Activated T-helper 1 cell treated with anti-CD3 and anti-CD28 coated beads, Interleukin-12 subunit alpha, Interleukin-12 subunit beta, Interleukin-2, Interleukin-4 antibody, amounts not matched to agents 30 ng/mL and 10 ng/mL and 1 ng/mL, durations not matched to agents 14 hours and 24 hours and 36 hours (primary cell): ENCODE measurements at places on chromosomes 12 and 14. TPM values are rescaled to one million over a fixed set of nuclear protein-coding genes. Genes with fewer than 3 reads are reported as not detected.

GRCh38 chr14:96109596-96110355 is 70.6 kb downstream of the C14orf132 start:
- no peak for DNase-seq

- no peak for DNase-seq
These were observed 47.5 kb upstream of the SMCO2 start for GRCh38 chr12:27399074-27399473.

GRCh38 chr12:47939009-47939601 is 24.3 kb upstream of the TMEM106C start:
- DNase-seq, result no peak

DNA sequence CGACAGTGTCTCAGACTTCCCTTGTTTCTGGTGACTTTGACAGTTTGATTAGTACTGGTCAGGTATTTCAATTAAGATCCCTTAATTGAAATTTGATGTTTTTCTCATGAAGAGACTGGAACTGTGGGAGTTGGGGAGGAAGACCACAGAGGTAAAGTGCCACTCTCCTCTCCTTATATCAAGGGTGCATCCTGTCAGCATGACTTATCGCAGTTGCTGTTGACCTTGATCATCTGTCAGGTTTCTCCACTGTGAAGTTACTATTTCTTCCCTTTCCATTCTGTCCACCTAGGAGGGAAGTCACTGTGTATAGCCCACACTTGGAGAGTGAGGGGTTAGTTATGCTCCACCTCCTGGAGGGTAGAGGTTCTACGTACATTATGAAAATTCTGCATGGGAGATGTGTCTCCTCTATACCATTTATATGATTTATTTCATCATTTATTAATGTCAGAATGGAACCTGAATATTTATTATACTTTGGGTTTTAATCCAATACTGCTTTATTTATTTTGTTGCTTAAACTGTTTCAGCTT is 40.3 kb upstream of the SMOC1 start:
- no peak for DNase-seq

GRCh38 chr14:77529963-77530362 is 31.3 kb upstream of the ISM2 start:
- DNase-seq, result no peak

GRCh38 chr12:126342866-126343265 is 1277.6 kb downstream of the AACS start:
- no peak for DNase-seq

DNA sequence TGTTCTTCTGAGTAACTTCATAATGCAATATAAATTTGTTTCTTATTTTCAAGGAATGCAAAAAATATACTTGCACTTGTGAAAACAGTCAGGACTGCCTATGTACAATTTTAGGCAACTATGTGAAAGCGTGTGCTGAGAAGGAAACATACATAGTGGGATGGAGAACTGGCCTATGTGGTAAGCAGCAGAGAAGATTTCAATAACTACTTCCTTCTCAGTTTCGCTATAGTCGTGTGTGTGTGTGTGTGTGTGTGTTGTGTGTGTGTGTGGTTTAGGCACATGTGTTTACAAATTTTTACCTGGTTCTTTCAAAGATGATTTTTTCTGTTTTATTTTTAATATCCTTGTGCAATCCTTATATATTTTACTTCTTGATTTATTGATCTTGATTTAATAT is 211.8 kb downstream of the LRRK2 start:
- DNase-seq, result no peak

GRCh38 chr12:85016413-85016812 is 19.7 kb downstream of the TSPAN19 start:
- DNase-seq, result no peak

DNA sequence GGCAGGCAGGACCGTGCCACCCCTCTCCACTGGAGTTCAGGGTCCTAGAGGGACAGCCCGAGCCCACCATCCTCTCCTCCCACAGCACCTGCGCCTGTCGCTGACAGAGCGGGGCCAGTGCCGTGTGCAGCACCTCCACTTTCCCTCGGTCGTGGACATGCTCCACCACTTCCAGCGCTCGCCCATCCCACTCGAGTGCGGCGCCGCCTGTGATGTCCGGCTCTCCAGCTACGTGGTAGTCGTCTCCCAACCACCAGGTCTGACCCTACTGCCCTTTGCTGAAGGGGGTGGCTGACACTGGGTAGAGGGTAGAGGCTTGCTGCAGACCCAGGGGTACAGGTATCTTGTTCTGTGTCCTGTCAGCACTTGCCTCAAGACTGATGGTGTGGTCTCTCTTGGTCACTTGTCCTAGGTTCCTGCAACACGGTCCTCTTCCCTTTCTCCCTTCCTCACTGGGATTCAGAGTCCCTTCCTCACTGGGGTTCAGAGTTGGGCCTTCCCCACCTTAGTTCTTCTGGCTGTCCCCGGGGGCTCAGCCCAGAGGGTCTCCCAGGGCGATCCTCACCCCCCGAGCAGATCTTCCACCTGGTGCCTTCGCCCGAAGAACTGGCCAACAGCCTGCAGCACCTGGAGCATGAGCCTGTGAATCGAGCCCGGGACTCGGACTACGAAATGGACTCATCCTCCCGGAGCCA is 42.0 kb downstream of the SH2B3 start:
- no peak for DNase-seq

DNA sequence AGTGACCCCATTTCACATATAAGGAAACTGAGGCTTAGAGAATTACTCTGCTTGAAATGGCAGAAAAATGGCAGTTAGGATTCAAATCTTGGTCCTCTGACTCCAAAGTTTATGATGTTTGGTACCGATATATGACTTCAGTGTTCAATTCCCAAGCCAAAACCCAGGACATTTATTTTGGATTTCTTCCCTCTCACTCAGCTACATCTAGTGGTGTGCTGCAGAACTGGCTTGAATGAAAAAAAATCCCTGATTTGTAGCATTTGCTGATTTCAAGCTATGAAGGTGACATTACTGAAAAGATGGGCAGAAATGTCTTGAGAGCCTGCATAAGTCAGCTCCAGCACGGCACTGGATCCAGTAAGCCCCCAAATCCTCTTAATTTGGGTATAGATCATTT is 106.4 kb downstream of the EFCAB11 start:
- DNase-seq, result no peak

DNA sequence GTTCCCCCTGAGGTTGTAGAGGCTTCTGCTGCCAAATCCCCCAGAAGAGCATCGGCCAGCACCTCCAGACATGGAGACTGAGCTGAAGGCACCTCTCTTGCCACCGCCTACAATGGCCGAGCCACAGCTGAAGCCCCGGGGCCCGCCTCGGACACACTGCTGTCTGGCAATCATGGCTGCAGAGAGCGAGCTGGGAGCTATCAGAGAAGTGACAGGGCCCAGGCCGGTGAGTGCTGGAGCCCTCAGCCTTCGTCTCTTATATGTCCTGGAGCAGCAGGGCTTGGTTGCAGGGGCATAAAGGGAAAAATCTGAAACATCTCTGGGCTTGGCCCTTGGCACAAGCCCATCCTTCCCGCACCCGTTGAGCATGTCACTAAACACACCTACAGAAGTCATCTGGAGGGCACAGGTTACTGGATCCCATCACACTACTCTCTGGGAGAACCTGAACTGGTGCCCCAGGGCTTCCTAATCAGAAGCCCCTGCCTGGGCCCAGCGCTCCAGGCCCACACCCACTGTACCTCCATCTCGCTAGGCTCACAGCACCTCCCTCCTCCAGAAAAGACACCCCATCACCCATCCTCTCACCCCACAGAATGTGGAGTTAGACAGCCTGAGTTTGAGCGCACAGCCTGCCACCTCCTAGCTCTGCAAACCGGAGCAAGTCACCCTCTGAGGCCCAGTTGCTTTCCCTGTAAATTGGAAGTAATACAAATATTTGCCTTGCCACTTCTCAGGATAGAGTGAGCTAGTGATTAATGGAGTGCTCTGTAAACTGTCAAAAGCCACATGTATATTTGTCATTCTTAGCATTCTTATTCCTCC is at the start of gene KRT4:
TSS of gene KRT4 (minus strand) at position 232 of the 825 bp plus-strand sequence. CDS start at position 174, 58 bp downstream.
- no peak for DNase-seq

DNA sequence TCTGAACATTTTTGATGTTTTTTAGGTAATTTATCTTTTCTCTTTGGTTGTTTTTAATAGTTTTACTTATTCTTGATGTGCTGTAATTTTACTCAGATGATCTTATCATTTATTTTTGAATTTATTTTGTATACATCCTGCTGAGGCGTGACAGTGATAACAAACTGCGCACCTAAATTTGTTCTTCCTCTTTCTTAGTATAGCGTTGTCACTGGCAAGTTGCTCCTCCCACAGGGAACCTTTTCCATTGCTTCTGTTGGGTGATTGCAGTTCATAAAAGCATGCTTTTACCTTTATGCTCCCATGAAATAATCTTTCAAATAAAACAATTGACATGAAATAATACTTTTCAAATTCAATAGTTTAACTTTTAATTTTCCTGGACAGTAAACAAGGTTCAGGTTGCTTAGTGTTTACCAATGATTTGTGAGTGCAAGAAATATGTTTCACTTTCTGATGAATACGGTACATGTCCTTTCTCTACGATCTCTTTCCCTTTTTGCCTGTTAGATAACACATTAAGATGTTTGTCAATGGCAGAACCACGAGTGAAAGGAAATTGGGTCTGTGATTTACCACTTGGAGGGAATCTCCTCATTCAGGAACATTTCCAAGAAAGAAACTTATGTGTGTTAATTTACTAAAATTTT is 223.3 kb downstream of the CCDC91 start:
- DNase-seq, result no peak

DNA sequence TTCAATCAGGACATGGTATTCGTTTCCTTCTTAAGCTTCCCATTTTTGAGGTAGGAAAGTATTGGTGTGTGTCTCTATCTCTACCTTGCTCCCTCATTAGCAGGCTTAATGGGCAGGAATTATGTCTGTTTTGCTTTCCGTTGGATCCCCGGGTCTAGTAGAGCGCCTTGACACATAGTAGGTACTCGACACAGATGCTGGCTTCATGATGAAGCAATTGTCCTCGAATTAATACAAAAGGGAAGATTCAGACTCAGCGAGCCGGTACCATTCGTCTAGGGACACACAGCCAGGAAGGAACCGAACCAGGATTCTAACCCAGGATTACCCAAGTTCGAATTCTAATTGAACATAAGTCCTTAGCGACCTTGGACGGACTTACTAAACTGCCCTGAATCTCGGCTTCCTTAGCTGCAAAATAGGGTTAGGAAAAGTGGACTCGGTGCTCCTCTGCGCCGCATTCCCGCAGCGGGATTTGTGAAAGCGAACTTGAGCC is 496 bp upstream of the ISCU start:
- no peak for DNase-seq

GRCh38 chr12:32296567-32296966 is 102.8 kb upstream of the FGD4 start:
- DNase-seq, result no peak

- no peak for DNase-seq
These were observed 14.9 kb upstream of the CCER1 start for GRCh38 chr12:90969851-90970250.

DNA sequence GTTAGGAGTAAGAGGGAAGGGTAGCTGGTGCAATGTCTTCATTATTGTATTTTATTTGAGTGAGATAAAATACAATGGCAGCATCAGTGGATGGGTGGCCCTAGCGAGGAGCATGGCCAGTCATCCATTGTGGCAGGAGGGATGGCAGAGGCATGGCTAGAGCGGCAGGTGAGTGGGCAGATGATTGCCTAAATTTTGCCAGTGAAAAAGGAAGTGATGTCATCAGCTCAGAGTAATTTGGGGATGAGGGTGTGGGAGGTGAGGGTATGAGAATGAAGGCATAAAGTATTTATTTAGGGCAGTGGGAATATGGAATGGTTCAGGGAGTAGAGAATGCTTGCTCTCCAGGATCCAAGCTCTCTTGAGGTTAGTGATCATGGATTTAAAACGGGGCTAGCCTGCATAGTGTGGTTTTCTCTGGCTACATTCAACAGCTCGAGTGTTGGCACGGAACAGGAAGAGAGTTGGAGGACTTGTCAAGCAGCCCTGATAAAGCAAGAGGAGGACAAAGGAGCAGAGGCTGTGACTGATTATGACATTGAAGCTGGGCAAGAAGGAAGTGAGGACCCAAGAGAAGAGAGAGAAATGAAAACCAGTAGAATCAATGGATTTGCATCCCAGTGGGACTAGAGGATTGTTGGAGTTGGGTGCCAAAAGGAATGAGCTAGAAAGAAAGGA is 18.7 kb upstream of the SERPINA6 start:
- DNase-seq, result no peak

DNA sequence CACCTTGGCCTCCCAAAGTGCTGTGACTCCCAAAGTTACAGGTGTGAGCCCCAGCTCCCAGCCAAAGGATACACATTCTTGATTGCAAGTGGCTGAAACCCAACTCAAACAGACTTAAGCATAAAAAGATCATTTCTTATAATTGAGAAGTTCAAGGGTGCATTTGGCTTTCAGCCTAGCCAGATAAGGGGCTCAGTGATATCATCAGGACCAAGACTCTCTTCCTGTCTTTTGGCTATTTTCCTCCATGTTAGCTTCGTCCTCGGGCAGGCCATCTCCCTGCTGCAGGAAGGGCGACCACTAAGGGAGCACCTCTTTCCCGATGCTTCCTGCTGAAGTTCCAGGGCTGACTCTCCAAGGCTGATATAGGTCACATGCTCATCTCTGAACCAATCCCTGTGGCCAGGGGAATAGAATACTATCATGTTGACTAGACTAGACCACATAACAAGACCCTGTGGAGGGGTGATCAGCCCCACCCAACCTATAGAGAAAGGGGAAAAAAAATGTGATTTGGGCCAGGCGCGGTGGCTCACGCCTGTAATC is 9.8 kb upstream of the KRT8 start:
- DNase-seq, result no peak

GRCh38 chr12:124567673-124568373 is 411 bp upstream of the NCOR2 start:
- DNase-seq, result peak; percentile 82

GRCh38 chr12:27922531-27923139 is 49.9 kb downstream of the PTHLH start:
- no peak for DNase-seq

DNA sequence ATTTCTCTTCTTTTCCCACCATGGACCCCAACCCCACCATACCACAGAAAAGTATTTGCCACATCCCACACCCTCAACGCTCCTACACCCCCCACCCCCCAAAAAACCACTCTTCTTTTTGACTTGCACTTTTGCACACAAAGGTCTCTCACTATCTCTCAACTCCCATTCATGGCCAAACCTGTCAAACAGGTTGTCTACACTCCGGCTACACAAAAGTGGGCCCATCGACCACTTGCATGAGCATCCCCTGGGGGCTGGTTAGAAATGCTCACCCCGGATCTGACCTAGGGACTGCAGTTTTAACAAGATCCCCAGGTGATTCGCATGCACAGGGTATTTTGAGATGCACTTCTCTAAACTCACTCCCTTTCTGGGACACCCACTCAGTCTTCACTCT is 248.2 kb downstream of the DPF3 start:
- no peak for DNase-seq

Gene SLC16A7
- total RNA-seq, result 38.7 and 40.0 TPM in 2 replicates

Gene NKX2-1
- total RNA-seq, result not detected in 2 replicates

Gene PYGL
- 0.13 and 0.17 TPM in 2 replicates for total RNA-seq

Gene CNTN1
- not detected in 2 replicates for total RNA-seq

Gene TSPAN19
- total RNA-seq, result not detected in 2 replicates

Gene MYH6
- total RNA-seq, result 0.52 and 0.59 TPM in 2 replicates

Gene SP1
- 65.6 and 66.0 TPM in 2 replicates for total RNA-seq

Gene SERPINA4
- not detected in 2 replicates for total RNA-seq

Gene ATL1
- total RNA-seq, result 0.83 and 1.2 TPM in 2 replicates

Gene PRH2
- not detected in 2 replicates for total RNA-seq
